Stimulated activated CD4-positive, alpha-beta T cell treated with anti-CD3 and anti-CD28 coated beads, Interleukin-15, amount 100 ng/mL, for 24 hours (primary cell): ENCODE measurements at places on chromosomes 1 and 21.

DNA sequence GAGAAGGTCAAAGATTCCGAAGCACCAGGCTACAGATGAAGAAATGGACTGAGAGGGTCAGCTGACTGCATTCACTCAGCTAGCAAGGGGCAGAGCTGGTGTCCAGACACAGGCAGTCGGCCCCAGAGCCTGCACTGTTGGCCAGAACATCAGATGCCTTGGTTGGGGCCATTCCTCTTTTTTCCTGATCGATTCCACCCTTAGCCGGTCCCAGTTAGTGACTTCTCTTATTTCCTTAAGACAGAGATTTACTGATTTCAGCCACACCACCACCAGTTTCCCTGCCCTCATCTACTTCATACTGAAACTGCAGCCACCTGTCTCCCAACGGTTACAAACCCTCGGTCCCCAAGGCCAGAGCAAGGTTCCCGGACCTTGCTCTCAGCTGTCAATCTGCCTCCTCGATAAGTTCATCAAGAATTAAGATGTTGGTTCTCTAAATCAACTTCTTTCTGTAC is 11.5 kb downstream of the CD58 start:
- DNase-seq, result no peak

GRCh38 chr1:82491301-82492048 is 690.7 kb downstream of the ADGRL2 start:
- DNase-seq, result no peak

DNA sequence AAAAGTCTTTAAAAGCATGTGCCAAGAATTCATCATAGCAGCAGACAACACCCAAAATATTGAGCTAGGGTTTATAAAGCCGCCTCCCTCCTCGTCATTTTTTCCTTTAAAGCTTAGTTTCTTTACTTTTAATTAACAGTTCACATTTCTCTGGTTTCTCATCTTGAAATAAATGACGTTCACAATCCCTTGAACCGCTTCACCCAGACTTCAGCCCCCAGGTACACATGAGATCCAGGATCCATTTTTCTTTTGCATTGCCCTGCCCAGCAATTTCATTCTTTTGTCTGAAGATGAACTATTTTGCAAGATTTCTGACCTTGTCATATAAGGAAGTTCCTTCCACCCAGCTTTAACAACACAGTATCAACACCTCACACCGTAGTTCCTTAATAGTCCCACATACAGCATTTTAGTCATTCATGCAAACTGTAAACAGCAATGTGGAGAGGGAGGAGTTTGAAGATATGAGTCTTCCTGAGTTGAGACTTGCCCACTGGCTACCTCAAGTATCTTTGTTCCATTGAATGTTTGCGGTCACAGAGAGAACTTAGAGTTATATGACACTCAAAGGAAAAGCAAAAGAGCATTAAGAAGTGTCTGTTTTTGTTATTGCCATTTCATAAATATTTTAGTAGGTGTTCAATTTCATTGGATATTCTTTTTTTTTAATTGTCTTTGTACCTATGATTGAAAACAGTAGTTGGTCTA is 35.3 kb upstream of the CACYBP start:
- no peak for DNase-seq

DNA sequence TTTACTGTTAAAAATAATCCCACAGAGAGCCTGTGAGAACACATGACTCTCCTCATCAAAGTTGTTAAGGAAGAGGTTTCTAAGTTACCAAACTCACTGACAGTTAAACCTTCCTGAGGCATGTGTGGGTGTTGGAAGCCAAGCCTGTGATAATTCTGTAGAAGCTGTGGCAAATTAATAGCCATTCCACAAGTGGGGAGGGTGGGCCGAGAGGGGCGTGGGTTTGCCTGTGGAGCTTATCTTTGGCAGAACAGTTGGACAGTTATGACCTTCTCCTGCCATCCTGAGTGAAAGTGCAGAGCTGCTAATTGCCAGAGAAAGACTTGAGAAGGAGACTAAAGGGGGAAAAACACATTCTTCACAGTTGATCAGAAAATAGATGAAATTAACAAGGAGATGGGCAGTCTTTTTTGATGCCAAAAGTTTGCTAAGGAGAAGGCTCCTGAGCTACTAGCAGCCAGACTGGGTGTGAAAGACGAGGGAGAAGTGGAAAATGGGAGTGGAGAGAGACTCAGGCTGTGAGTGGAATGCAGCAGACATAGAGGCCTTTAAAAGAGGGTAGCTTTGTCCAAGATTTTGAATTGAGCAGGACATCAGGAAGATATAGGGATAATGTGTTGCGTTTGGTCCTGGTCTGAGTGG is 1.6 kb upstream of the PLA2G2C start:
- peak; percentile 20 for DNase-seq

- no peak for DNase-seq
Measured at GRCh38 chr1:11488966-11489625, 10.1 kb downstream of the DISP3 start.

- DNase-seq, result no peak
Measured at GRCh38 chr21:28608646-28609045, 384.0 kb downstream of the LTN1 start.

DNA sequence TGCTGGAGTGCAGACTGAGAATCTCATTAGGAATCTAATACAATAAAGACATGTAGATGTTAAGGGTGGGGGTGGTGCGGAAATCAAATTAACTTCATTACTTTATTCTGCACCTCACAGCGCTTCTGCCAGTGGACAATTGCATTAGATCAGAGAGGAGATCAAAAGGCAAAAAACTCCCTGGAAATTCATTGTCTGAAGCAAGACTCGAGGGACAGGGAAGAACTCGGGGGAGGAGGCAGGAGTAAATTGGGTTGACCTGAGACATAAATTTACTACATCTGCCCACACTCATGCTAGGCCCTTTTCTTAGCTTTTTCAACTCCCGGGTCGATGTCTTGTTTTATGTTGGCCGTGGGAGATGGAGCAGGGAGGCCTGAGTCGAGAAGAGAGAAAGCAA is 315.4 kb downstream of the SPATA17 start:
- DNase-seq, result no peak

- DNase-seq, result no peak
Measured at GRCh38 chr1:48560116-48560515, 88.1 kb upstream of the SPATA6 start.

DNA sequence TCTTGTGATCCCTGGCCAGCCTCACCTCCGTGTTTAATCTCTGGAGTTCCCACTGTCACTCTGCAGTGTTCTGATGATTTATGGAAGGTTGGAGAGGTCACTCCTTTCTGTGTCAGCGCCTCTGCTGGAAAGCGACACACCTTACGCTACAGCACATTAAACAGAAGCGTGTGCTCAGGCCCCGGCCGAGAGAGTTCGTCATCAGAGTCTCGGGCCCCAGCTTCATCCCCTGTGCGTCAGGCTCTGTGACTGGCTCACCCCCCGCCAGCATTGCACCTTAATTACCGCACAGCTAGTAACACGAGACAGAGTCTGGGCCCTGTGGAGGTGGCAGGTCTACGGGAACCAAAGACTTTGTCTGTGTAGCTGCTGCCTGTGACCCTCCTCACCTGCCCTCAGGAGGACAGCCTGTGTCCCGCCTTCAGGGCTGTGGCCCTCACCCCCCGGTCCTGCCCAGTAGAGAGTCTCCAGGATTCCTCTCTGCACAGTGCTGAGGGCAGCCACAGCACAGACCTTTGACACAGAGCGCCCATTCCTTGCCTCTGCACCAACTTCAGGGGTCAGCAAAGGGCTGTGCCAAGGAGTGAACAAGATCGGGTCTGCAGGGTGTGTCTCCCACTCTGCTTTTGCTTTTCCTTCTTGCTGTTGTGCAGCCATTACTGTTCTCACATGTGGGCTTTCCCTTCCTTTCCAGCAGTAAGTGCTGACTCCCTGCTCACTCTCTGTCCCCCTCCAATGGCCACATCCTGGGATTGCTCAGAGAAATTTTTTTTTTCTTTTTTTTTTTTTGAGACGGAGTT is 157.6 kb downstream of the PGBD5 start:
- DNase-seq, result no peak

DNA sequence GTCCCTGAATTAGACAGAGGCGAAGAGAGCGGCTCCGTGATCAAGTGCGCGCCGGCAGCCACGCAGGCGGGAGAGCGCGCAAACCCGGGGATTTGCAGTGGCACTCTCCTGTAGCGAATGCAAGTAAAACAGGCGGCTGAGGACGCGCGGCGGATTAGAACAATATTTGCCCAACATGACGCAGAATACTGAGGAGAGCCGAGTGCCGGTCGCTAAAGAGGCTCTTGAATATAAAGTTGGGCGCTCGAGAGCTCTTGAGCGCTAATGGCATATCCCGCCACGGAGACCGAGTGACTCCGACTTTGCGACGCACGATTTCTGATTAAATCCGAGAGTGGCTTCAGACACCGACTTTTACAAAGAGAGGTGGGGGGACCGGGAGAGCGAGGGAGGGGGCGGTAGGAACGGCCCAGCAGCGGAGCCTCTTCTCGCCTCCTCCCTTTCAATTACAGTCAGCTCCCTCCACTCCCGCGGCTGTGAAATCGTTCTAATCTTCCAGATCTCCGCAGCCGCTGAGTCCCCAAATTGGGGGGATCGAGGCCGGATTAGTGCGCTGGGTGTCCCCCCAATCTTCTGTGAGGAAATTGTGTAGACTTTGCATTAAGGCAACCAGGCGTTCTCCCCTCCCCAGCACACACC is 2.3 kb downstream of the PAX7 start:
- no peak for DNase-seq

DNA sequence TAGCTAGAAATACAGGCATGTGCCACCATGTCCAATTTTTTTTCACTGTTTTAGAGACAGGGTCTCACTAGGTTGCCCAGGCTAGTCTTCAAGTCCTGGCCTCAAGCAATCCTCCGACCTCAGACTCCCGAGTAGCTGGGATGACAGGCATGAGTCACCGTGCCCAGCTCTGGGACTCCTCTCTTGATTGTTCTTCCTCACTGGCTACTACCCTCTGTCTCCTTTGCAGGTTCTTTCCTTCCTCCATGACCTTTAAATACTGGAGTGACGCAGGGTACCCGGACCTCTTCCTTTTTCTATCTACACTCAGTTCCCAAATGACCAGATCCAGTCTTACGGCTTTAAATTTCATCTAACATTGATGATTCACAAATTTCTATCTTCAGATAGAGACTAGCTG is 34.9 kb downstream of the ASH1L start:
- DNase-seq, result no peak

DNA sequence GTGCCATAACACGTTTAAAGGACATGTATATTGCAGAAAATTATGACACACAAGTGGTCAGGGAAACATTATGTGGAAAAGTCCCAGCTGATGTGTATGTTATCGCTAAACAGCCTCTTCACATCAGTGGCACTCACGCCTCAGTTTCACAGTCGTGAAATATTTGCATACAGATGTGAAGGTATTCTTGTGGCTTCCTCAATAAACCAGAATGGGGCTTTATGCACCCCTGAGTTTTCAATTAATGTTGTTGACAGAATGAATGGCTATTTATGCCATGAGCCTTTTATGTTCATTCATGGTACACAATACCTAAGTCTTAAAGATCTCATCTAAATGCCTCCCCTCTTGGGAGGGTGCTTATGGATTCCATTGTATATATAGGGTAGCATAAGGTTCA is 202.1 kb upstream of the ADGRL2 start:
- DNase-seq, result no peak

DNA sequence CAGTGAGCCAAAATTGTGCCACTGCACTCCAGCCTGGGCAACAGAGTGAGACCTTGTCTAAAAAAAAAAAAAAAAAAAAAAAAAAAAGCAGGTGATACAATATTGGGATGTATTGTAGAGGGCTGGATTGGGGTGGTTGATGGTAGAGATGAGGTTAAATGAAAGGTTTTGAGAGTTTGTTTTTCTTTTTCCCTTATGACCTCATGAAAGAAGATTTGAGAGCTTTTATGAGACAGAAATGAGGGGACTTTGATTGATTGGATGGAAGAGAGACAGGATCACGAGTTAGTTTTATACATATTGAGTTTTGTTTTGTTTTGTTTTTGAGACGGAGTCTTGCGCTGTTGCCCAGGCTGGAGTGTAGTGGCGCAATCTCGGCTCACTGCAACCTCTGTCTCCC is 27.1 kb downstream of the OSBPL9 start:
- no peak for DNase-seq

- DNase-seq, result no peak
Measured at GRCh38 chr1:94952539-94952938, 25.6 kb upstream of the CNN3 start.

DNA sequence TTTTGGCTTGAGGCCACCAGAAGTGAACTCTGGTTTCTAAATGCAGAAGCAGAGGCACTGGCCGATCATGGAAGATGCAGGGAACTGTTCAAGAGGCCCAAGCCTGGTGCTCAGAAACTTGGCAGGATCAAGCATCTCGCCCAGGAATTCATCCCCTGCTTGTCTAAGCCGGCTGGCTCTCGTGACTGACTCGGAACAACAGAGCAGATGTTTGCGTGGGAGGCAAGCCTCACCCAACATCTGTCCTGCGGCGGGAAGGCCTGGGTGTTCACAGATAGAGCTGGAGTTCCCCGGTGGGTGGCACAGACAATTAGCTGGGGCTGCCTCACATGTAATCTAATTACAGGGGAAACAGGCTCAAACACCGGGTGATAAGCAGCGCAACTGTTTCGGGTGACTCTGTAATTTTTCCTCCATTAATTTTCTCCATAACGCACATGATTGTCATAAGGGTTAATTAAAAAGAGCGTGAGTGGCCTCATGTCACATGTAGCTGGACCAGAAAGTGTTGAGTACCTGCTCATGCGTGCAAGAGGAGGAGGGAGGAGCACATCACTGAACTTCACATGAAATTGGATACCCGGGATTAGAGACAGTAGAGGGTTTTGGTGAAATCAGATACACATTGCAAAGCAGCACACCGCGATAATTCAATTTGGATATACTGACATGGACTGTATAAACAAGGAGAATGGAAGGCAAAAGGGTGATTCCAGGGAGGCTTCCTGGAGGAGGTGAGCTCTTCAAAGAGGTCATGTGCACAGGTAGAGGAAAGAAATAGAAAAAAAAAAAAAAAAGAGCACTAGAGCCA is 180.0 kb downstream of the ETS2 start:
- peak; percentile 73 for DNase-seq

GRCh38 chr21:41217671-41218385 is 49.9 kb downstream of the BACE2 start:
- no peak for DNase-seq

DNA sequence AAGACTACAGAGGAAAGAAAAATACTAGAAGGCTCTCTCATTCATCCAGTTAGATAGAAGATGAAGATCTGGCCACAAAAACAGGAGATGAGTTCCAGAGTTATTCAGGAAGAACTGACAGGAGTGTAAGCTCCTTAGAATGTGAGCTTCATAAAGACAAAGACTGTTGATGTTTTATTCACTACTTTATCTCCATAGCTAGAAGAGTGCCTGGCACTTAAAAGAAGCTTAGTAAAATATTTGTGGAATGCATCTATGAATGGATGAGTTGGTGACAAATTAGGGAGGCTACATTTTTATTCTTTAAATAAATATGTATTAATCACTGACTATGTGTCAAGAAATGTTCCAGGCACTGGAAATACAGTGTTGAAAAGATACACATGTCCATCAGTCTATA is 13.8 kb downstream of the CLDN17 start:
- no peak for DNase-seq
